ENCODE measurements at places on chromosomes 4 and X.
A peak's percentile ranks its signal among the peaks of the same experiment; 100 is the strongest.

GRCh38 chr4:173332963-173333657 is 1.0 kb downstream of the HMGB2 start:
- no peak for DNase-seq

GRCh38 chr4:78296261-78296660 is 239.1 kb downstream of the FRAS1 start:
- no peak for DNase-seq

GRCh38 chrX:20522420-20522819 is 255.7 kb upstream of the RPS6KA3 start:
- DNase-seq, result no peak

DNA sequence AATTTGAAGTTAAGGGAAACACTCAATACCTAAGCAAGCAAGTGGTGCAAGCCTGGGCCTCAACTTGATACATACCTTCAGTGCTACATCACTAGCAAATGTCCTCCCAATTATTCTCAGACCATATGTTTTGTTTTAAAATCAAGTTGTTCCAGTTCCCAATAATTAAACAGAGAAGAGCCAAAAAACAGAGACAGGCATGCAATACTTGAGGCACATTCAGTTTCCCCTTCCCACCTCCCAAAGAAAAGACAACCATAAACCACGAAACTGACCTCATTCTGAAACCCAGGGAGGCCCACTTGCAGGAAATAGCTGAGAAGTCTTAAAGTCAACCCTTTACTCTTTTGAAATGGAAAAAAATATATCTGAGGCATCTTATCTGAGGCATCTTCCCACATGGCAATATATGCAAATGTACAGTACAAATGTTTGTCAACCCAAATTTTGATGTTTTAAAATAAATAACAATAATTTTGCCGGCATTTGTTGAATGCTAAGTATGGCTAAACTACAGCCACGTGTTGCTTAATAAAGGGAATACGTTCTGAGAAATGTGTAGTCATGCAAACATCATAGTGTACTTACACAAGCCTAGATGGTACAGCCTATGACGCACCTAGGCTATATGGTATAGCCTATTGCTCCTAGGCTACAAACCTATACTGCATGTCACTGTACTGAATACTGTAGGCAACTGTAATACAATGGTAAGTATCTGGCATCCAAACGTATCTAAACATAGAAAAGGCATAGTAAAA is 147.5 kb downstream of the TSPAN5 start:
- no peak for DNase-seq

DNA sequence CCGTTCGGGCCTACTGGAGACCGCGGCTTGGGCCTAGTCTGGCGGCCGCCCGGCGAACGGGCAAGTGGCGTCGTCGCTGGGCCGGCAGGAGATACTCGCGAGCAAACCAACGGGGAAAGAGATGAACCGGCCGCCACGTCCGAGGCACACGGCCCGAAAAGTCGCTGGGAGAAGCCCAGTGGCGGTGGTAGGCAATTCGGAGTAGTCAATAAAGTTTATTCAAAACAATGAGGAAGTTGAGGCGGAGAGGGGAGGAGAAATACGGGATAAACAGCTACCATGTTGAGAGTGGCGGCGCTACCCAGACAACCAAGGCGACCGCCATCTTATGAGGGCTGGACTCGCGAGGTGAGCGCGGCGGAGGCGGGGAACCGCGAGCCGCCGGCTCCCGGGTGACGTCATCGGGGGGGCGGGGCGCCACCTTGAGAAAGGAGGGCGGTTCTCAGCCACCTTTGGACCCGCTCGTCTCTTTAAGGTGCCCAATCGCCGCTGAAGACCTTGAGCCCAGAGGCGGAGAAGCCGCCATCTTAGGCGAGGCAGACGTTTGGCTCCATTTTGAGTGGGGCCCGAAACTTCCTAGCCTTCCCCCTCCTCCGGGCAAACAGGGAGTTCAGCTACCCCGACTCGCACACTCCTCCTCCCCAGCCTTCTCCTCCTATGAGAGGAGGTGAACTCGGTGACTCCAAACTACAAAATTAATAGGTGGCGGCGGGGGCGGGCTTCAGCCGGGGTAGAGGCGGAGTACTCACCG is at the start of gene PHF8:
Gene PHF8 (minus strand): TSS at position 348 of the 751 bp plus-strand sequence. CDS start 1,745 bp downstream, outside the sequence.
- DNase-seq, result peak; percentile 61

DNA sequence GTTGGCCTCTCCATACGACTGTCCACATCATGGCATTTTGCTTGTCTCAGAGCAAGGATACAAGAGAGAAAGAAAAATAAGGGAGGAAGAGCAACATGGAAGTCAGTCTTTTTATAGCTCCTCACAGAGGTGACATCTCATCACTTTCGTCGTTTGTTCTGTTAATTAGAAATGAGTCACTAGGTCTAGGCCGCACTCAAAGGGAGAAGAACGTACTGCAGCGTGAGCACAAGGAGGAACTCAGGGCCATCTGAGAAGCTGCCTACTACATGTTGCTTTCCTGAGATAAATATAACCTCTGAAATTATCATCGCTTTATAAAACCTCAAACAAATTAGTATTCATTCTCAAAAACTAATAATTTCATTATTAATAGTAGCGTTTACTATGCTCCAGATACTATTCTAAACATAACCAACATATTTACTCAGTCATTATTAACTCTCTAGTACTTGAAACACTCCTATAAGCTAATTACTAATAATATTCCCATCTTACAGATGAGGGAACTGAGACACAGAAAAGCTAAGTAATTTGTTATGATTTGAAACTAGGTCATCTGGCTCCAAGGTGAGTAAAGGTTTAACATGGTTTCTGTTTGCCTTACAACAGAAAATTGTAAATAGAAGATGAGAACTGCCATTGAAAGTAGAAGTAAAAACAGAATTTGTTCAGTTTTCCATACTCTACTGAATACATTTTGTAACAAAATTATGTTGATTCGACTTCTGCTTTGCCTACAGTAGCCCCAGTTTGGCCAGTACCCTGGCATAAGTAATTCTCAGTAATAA is 213.2 kb upstream of the UGT8 start:
- DNase-seq, result no peak

DNA sequence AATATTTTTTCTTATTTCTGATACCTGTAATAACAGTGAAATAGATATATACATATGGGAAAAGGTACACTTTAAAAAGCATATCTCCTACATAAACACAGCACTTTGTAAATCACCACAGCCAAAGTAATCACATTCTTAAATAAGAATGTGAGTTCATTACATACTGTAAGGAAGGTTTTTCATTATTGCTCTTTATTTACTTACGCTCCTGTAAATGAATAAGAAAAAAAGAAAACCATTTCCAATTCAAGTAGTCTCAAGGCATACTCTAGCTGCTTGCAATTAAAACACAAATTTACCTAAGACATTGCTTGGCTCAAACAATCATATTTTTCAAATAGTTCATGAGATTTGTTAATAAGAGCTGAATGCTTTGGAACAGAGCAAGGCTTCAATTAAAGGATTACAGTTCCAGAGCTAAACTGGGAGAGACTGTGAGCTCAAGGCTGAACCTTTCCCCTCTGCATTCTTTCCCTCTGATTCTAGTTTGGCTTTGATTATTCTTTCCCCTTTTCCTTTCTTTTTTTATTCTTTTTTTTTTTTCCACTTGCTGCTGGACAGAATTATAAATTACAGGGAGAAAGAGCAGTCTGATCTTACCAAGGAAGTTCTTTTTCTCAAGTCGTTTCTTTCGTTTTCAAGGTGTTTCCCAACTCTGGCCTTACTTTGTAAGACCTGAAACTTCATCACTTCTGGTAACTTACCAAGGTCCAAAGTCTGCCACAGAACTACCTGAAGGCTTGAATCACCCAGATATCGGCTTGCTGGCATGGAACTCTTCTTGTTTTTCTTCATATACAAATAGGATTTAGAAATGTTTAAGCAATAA is 278.3 kb downstream of the INPP4B start:
- peak; percentile 34 for DNase-seq

- no peak for DNase-seq
These were observed 1499.9 kb downstream of the PCDH18 start for GRCh38 chr4:136032391-136032790.

DNA sequence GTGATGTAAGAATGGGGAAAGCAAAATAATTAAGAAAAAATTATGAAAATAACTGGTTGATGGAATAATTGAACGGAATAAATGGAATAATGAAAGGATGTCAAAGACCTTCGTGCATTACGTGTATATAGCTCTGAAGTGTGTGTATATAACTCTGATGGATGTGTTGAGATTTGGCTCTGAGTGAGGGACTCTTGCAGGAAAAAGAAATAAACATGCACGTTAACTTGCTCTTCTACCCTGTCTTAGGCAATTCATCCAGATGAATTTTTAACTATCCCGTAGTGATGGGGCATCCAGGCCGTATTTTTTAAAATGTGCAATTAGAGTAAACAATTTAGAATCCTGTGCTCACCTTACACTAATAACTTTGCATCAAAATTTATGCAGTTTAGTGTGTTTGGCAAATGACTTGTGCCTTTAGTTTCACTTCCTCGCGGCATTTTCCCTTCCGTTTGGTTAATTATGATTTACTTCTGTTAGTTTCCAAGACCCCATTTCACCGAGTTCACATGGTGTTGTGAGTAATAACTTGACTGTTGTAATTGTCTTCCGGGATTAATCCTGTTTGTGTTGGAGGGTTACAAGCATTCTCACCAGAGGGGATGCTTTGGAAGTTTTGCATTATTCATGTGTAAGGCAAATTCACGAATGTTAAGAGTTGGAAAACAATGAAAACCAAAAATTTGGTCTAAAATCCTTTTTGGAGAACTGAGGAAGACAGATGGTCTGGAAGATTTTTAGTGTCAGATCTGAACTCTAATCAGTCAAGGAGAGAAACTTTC is 256.5 kb upstream of the FAT1 start:
- DNase-seq, result no peak

DNA sequence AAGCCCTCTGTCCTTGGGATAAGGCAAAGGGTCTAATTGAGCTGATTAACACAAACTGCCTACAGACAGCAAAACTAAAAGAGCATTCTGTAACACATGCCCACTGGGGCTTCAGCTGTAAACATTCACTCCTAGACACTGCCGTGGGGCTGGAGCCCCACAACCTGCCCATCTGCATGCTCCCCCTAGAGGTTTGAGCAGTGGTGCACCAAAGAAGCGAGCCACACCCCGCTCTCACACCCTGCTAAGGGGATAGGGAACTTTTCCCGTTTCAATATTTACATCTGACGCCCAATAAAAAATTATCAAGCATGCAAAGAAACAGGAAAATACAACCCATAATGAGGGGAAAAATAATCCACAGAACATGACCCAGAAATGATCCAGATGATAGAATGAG is 46.9 kb upstream of the HSD17B10 start:
- no peak for DNase-seq

GRCh38 chr4:7608046-7608445 is 173.3 kb upstream of the PSAPL1 start:
- DNase-seq, result no peak

DNA sequence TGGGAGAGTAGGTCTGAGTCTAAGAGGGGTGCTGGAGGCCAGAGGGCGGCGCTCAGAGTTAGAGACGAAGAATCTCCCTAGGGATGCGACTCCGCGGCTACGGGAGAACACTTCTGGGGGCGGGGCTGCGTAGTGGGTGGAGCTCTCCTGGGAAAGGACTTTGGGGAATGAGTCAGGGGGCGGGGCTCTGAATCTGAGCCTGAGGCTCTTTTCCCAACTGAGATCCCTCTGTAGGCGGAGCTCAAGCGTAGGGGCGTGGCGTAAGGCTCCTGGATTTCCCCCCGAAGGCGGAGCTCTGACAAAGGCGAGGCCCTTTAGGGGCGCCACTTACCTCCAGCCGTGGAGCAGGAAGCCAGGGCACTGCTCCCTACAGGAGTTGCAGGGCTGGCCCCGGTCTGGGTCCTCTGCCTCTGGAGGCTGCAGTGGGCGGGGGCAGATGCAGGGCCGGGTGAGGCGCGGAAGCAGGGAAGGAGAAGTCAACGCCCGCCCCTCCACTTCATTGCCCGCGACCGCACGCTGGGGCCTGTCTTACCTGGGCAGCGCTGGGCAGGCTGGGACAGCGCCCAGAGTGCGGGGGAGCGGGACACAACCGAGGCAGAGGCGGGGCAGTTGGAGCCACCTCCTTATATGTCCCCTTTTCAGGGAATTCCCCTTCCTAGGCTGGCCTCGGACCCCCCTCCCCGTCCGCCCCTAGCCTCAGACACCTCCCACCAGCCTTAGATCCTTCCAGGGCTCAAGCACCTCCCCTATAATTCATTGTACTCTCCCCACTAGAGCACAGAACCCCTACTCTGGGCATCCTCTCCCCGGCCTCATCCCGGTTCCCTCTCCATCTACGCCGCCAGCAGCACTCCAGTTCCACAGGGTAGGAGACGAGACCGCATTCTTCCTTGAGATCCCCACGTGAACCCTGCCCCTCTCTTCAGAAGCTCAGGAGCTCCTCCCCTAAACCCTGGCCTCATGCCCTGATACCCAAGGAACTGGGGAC is 1.6 kb downstream of the PRICKLE3 start:
- peak; percentile 77 for DNase-seq

- DNase-seq, result no peak
These were observed 104.0 kb downstream of the CPZ start for GRCh38 chr4:8696369-8697127.

DNA sequence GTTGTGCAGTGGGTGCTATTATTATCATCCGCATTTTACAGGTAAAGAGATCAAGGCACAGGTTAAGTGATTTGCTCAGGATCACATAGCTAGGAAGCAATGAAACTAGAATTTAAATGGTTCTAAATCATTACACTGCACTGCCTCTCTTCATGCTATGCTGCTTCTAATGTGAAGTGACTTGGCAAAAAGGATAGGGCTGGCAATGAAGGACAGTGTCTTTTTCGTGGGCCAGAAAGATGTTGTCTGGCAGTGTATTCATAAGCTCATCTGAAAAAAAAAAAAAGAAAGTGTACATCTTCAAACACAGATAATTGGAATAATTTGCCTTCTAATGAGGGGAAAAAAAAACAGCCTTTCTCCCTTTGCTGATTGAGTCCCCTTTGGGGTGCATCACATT is 132.2 kb upstream of the FUNDC1 start:
- no peak for DNase-seq

DNA sequence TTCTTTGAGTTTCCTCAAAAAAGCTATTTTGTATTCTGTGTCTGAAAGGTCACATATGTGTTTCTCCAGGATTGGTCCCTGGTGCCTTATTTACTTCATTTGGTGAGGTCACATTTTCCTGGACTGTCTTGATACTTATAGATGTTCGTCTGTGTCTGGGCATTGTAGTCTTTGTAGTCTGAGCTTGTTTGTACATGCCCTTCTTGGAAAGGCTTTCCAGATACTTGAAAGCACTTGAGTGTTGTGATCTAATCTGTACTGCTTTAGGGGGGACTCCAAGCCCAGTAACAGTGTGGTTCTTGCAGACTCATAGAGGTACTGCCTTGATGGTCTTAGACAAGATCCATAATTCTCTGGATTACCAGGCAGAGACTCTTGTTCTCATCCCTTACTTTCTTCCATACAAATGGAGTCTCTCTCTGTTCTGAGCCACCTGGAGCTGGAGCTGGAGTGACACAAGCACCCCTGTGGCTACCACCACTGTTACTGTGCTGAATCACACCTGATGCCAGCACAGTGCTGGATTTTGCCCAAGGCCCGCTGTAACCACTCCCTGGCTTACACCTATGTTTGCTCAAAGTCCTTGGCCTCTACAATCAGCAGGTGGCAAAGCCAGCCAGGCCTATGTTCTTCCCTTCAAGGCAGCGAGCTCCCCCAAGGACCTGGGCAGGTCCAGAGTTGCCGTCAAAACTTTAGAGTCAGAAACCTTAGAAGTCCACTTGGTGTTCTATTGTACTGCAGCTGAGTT is 72.3 kb upstream of the EFHC2 start:
- no peak for DNase-seq

GRCh38 chr4:36812149-36812548 is 432.4 kb upstream of the NWD2 start:
- no peak for DNase-seq
